NCI-H524 (cell line): ENCODE measurements at places on chromosomes 7 and 10.

- DNase-seq: no peak
These were observed 103.2 kb downstream of the NRBF2 start for GRCh38 chr10:63236113-63236935.

DNA sequence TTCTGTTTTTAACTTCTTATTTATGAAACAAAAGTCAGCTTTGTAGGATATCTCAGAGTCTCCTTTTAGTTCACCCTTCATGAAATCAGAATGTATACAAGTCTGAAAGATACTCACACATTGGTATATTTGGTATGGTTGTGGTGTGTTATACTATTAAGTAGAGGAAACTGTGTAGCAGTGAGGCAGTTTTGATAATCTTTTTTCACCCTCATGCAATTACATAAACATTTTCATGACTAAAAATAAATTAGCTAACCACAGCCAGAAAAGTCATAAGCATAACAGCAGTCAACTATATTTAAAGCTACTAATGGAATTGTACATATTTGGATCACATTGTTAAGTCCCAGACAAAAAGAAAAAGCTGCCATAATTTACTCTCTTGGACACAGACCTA, 62.1 kb downstream of the FAM185A start:
- DNase-seq: no peak

DNA sequence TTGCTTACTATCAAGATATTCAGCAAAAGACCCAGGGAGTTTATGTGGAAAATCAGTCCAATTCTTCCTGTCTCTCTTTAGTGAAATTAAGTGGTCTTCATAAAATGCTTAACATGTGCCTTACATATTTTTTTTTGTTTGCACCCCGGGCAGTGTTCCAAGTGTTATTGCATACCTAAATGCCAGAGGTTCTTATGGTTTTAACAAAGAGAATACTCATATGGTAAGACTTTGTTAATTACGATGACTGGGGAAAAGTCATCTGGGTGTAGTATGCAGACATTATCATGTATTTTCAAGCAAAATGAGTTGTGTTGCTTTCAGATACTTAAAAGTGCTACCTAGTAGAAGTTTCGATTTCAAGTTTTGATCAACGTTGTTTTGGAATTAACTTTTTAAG, 82.6 kb downstream of the PRKG1 start:
- no peak for DNase-seq

DNA sequence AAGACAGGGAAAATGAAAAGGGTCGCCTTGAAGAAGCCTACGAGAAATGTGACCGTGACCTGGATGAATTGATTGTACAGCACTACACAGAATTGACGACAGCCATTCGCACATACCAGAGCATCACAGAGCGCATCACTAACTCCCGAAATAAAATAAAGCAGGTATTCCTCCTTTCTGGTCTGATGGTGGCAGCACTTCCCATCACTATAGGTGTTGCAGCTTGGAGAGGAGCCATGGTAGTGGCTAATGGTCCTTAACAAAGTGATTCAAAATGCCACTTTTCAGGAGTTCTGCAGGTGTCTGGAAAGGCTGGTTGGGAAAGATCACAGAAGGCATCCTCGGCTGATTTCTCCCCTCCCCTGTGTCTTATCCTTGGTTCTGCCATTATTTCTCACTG, 22.1 kb downstream of the EXOC4 start:
- DNase-seq: no peak

- no peak for DNase-seq
These were observed 139.9 kb downstream of the SH3PXD2A start for GRCh38 chr10:103715430-103715829.

- no peak for DNase-seq
These were observed 487.4 kb downstream of the PLXDC2 start for GRCh38 chr10:20303453-20304152.

GRCh38 chr7:27182285-27182841, 2.7 kb downstream of the HOXA11 start:
- no peak for DNase-seq

DNA sequence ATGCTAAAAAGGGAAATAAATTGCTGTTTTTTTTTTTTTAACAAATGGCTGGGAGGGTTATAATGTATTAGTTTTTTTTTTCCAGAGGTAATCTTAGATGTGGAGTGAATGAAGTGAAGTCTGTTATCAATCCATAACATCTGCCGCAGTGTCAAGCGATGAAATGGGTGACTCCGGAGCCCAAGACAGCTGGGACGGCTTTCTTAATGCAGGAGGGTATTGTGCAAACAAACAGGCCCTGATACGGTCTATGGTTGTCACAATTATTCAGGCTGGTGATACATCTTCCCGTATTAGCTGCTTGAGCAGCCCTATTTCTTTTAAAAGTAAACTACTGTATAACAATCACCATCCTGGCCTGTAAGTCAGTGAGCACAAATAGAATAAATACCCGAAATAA, 1231.2 kb downstream of the GATA3 start:
- no peak for DNase-seq

DNA sequence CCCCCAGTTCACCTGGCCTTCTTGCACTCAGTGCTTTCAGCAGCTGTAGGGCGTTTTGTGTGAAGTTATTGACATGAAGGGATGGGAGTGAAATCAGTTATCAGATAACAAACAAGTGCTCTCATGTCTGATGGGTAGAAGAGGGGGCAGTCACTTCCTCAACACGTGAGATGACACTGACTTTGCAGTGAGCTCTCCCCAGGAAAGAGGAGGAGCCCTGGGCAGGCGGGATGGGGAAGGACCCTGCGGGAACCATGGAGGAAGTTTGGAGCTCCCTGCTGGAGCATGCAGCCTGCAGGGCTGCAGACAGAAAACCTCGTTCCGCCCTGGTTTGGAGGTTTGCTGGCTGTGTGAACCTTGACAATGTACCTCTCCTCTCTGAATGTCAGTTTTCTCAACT, 38.7 kb downstream of the GPR26 start:
- no peak for DNase-seq

DNA sequence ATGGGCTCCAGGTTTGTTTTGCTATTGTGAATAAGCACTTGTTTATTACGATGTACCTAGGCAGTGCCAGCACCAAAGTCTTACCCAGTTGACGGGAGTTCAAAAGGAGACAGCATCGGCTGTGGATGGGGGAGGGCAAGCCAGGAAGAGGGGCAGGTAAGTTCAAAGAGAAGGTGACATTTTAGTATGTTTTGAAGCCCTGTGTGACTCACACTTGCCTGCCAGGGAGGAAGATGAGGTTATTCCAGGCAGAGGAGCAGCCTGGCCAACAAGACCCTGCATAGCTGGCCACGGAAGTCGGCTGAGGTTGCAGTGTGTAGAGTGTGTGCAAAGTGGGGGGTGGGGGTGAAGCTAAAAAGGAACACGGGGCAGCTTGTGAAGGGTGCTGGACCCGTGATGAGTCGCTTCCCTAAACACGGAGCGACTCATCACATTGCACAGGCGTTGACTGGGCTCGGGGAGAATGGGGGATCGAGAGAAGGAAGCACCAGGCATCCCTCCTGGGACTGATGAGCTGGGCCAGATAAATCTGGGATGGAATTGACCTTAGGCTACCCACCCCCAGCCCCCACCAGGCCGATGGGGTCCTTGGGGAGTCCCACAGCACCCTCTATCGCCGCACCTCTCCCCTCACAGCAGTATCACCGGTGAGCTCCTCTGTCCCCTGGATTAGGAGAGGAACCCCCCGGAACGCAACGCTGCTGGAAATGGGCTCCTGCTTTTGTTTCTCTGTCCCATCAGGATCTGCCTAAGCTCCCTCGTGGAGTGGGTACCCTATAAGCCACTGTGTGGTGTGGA, 97.9 kb upstream of the IKZF1 start:
- no peak for DNase-seq
